ENCODE measurements at places on chromosomes 12 and 14. TPM values are rescaled to one million over a fixed set of nuclear protein-coding genes. Genes with fewer than 3 reads are reported as not detected.

Gene RERGL
- not detected for total RNA-seq

GRCh38 chr14:68694516-68695235 lies 98.2 kb downstream of the ZFP36L1 start:
- no peak for DNase-seq
- H3K27ac ChIP-seq = no peak overlapping the region

- H3K27me3 ChIP-seq = no peaks in the 10 kb centered on the region
- peaks cover 3% of the 10 kb centered on the region for H3K36me3 ChIP-seq
- H3K4me3 ChIP-seq = no peak overlapping the region
- no peak overlapping the region for H3K27ac ChIP-seq
- DNase-seq = no peak
Observed at GRCh38 chr14:69439521-69440270, 41.2 kb downstream of the SLC39A9 start.

GRCh38 chr14:54738009-54738408 lies 164.6 kb downstream of the GCH1 start:
- H3K27me3 ChIP-seq = peaks cover 2% of the 10 kb centered on the region
- peak overlapping the region; percentile 49 for H3K4me3 ChIP-seq
- no peak overlapping the region for H3K27ac ChIP-seq
- no peak for DNase-seq

- DNase-seq = no peak
- H3K27ac ChIP-seq = no peak overlapping the region
- H3K36me3 ChIP-seq = peaks cover 44% of the 10 kb centered on the region
- no peaks in the 10 kb centered on the region for H3K4me1 ChIP-seq
- H3K27me3 ChIP-seq = peaks cover 7% of the 10 kb centered on the region
Observed at GRCh38 chr12:120136093-120136770, 19.7 kb upstream of the RAB35 start.

Gene ZNF891
- total RNA-seq = 2.0 TPM

- H3K4me3 ChIP-seq = peak overlapping the region; percentile 13
- peaks cover 19% of the 10 kb centered on the region for H3K4me1 ChIP-seq
Observed at GRCh38 chr12:57759360-57759980, 4.6 kb downstream of the MARCHF9 start.

Gene ANKS1B
- 2.6 TPM for total RNA-seq

Gene KRT74
- not detected for total RNA-seq

- H3K36me3 ChIP-seq = peaks cover 14% of the 10 kb centered on the region
- no peak overlapping the region for H3K27ac ChIP-seq
- no peak for DNase-seq
- no peaks in the 10 kb centered on the region for H3K4me1 ChIP-seq
Observed at GRCh38 chr12:70415987-70416386, 49.9 kb downstream of the KCNMB4 start.

DNA sequence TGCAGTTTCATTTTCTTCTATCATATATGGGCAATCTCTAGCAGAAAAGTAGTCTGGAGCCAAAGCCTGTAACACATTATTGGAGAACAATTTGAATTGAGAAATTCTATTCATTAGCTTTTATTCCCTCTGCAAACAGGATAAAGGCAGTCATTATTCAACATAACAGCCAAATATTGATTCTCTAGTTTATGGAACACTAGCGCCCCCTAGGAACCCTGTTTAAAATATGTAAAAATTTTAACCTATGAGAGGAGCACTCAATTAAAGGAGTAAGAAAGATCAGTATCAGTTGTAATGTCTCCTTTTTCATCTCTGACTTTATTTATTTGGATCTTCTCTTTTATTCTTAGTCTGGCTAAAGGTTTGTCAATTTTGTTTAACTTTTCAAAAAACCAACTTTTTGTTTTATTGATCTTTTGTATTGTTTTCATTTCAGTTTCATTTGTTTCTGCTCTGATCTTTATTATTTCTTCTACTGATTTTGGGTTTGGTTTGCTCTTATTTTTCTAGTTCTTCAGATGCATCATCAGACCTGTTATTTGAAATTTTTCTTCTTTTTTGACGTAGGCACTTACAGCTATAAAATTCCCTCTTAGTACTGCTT lies 4.8 kb upstream of the LMNTD1 start:
- no peak overlapping the region for H3K4me3 ChIP-seq
- no peaks in the 10 kb centered on the region for H3K36me3 ChIP-seq
- no peaks in the 10 kb centered on the region for H3K4me1 ChIP-seq
- peak; percentile 15 for DNase-seq
- H3K27me3 ChIP-seq = peaks cover 3% of the 10 kb centered on the region

GRCh38 chr12:111439657-111440151 lies 34.0 kb downstream of the SH2B3 start:
- no peak overlapping the region for H3K4me3 ChIP-seq
- H3K36me3 ChIP-seq = peaks cover 40% of the 10 kb centered on the region
- peak overlapping the region; percentile 77 for H3K27ac ChIP-seq
- peaks cover 78% of the 10 kb centered on the region for H3K4me1 ChIP-seq
- H3K27me3 ChIP-seq = peaks cover 22% of the 10 kb centered on the region
- no peak for DNase-seq

- no peaks in the 10 kb centered on the region for H3K36me3 ChIP-seq
- no peak overlapping the region for H3K4me3 ChIP-seq
- no peak overlapping the region for H3K27ac ChIP-seq
- no peaks in the 10 kb centered on the region for H3K27me3 ChIP-seq
- H3K4me1 ChIP-seq = no peaks in the 10 kb centered on the region
Observed at GRCh38 chr14:30196861-30197260, 269.2 kb upstream of the PRKD1 start.

Gene BBOF1
- 2.3 TPM for total RNA-seq

DNA sequence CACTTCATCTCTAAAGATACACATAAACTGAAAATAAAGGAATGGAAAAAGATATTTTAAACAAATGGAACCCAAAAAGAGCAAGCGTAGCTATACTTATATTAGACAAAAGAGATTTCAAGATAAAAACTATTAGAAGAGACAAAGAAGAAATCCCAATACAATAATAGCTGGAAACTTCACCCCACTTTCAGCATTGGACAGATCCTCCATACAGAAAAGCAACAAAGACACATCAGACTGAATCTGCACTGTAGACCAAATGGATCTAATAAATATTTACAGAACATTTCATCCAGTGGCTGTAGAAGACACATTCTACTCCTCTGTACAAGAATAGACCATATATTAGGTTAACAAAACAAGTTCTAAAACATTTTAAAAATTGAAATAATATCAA lies 117.6 kb upstream of the PDE3A start:
- H3K4me1 ChIP-seq = no peaks in the 10 kb centered on the region
- no peaks in the 10 kb centered on the region for H3K27me3 ChIP-seq
- no peaks in the 10 kb centered on the region for H3K36me3 ChIP-seq
- H3K4me3 ChIP-seq = no peak overlapping the region
- H3K27ac ChIP-seq = no peak overlapping the region

GRCh38 chr12:54431911-54432814 lies 13.1 kb upstream of the ITGA5 start:
- peak; percentile 57 for DNase-seq
- H3K4me1 ChIP-seq = peaks cover 68% of the 10 kb centered on the region
- H3K27ac ChIP-seq = peak overlapping the region; percentile 98

- no peaks in the 10 kb centered on the region for H3K36me3 ChIP-seq
- no peak for DNase-seq
- H3K4me3 ChIP-seq = no peak overlapping the region
Observed at GRCh38 chr14:35480119-35480769, 53.7 kb upstream of the INSM2 start.

GRCh38 chr14:79586989-79587598 lies 624.2 kb downstream of the DIO2 start:
- no peaks in the 10 kb centered on the region for H3K27me3 ChIP-seq
- H3K27ac ChIP-seq = no peak overlapping the region
- DNase-seq = no peak
- no peak overlapping the region for H3K4me3 ChIP-seq
- no peaks in the 10 kb centered on the region for H3K4me1 ChIP-seq

DNA sequence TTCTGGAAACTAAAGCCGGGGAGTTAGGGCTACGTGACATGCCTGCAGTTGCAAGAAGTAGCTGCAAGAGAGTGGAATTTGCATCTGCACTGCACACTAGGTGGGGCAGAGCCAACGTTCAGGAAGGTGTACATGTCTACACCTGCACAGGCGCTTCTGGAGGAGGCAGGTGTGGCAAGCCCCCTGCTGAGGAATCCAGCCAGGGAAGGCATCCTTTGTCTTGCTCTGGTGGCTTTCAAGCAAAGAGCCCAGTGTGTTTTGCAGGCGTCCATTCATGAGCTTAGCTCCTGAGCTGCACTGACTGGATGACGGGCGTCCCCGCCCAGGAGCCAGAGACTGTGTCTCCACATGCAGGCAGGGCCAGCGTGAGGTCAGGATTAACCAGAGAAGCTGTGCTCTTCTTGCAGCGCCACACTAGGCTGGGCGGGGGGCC lies 116.3 kb downstream of the ZFP36L1 start:
- H3K36me3 ChIP-seq = peaks cover 4% of the 10 kb centered on the region
- H3K4me1 ChIP-seq = peaks cover 23% of the 10 kb centered on the region
- peaks cover 2% of the 10 kb centered on the region for H3K27me3 ChIP-seq
- no peak overlapping the region for H3K4me3 ChIP-seq
- no peak for DNase-seq
- H3K27ac ChIP-seq = no peak overlapping the region

GRCh38 chr14:92500491-92500941 lies 13.1 kb upstream of the RIN3 start:
- H3K27ac ChIP-seq = no peak overlapping the region
- DNase-seq = no peak
- H3K4me1 ChIP-seq = peaks cover 13% of the 10 kb centered on the region
- H3K27me3 ChIP-seq = peaks cover 4% of the 10 kb centered on the region
- H3K36me3 ChIP-seq = no peaks in the 10 kb centered on the region
- H3K4me3 ChIP-seq = no peak overlapping the region

Gene FOXG1
- 1.8 TPM for total RNA-seq

GRCh38 chr14:90204516-90204915 lies 51.8 kb upstream of the PSMC1 start:
- H3K4me1 ChIP-seq = no peaks in the 10 kb centered on the region
- no peaks in the 10 kb centered on the region for H3K27me3 ChIP-seq
- H3K27ac ChIP-seq = no peak overlapping the region
- DNase-seq = no peak
- peaks cover 6% of the 10 kb centered on the region for H3K36me3 ChIP-seq

- no peak overlapping the region for H3K4me3 ChIP-seq
- H3K27me3 ChIP-seq = peaks cover 1% of the 10 kb centered on the region
- H3K27ac ChIP-seq = no peak overlapping the region
- DNase-seq = no peak
- H3K4me1 ChIP-seq = no peaks in the 10 kb centered on the region
- peaks cover 14% of the 10 kb centered on the region for H3K36me3 ChIP-seq
Observed at GRCh38 chr12:1719139-1719538, 28.3 kb downstream of the ADIPOR2 start.

GRCh38 chr12:54175200-54175963 lies 13.4 kb downstream of the SMUG1 start:
- H3K4me3 ChIP-seq = no peak overlapping the region
- peaks cover 8% of the 10 kb centered on the region for H3K27me3 ChIP-seq
- DNase-seq = no peak
- H3K27ac ChIP-seq = no peak overlapping the region
- peaks cover 13% of the 10 kb centered on the region for H3K4me1 ChIP-seq

DNA sequence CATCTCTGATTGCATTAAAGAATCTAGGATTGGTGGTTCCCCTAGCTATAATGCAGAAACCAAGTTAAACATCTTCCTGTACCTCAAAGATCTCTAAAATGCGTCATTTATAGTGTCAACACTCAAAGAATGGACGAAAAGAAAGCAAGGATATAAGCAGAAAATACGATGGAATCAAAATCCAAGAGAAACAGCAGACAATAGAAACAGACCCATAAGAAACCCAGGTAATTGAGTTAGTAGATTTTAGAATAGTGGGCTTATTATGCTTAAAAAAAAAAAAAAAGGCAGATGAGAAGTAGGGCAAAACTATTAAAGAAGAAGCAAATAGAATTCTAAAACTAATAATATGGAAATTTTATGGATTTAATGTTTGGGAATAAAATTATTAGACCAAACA lies 44.4 kb downstream of the USP15 start:
- H3K27ac ChIP-seq = no peak overlapping the region
- H3K4me3 ChIP-seq = no peak overlapping the region
- no peak for DNase-seq
- H3K27me3 ChIP-seq = no peaks in the 10 kb centered on the region
- H3K4me1 ChIP-seq = no peaks in the 10 kb centered on the region
- H3K36me3 ChIP-seq = peaks cover 32% of the 10 kb centered on the region

DNA sequence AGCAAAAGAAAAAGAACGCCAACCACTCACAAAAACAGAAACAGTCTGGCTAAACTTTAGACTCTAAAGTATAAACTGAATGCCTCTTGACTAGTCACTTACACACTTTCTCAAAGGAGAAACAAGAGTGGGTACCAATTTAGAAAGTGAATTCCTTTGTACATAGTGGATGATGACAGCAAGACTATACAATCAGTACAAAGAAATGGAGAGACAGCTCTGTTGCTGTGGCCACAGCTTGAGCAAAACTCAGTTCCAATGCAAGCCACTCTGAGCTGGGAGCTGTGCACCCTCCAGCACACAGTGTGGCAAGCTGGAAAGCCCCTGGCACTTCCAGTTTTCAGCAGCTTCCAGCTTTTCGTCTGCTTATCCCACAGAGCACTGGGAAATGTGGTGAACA lies 21.7 kb downstream of the NT5DC3 start:
- H3K36me3 ChIP-seq = no peaks in the 10 kb centered on the region
- H3K27ac ChIP-seq = no peak overlapping the region
- no peak overlapping the region for H3K4me3 ChIP-seq
- H3K4me1 ChIP-seq = no peaks in the 10 kb centered on the region
- no peak for DNase-seq

DNA sequence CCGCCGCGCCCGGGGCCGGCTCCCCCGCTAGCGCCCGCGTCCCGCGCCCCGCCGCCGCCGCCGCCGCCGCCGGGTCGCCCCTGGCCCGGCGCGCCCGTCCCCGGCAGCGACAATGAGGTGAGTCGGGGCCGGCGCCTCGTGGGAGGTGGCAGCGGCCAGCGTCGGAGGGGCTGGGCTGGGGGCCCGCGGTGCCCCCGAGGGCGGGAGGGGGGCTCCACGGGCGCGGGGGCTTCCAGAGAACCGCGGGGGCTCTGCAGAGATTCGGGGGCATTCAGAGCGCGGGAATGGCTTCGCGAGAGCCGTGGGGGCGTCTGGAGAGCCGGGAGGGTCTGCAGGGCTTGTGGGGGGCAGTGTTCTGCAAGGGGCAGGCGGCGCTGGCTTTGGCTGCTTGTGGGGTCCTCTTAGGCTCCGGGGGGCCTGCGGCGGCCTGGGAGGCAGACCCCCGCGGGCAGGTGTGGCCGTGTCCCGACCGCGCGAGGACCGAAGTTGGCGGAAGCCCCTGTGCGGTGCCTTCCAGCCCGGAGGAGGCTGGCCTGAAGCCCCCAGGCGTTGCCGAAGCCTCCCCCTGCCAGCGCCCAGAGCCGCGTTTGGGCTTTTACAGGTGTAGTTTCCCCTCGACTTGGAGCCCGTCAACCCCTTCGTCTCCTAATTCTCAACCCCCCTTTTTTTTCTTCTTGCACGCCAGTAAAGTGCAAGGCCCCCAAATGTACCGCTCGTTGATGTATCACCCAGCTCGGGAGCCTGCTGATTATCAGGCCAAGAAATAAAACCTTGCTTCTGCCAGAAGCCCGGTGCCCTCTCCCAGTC lies 93.1 kb upstream of the EVL start:
- peaks cover 16% of the 10 kb centered on the region for H3K4me1 ChIP-seq
- H3K4me3 ChIP-seq = peak overlapping the region; percentile 97
- peak overlapping the region; percentile 92 for H3K27ac ChIP-seq
- peaks cover 9% of the 10 kb centered on the region for H3K36me3 ChIP-seq
- H3K27me3 ChIP-seq = peaks cover 17% of the 10 kb centered on the region

Gene DNAJC22
- total RNA-seq = 1.8 TPM

Gene OR5AU1
- not detected for total RNA-seq

Gene OAS1
- total RNA-seq = 0.56 TPM

All from endothelial cell (in vitro differentiated cells).